ENCODE measurements at places on chromosomes 12 and 14. TPM values are rescaled to one million over a fixed set of nuclear protein-coding genes. Genes with fewer than 3 reads are reported as not detected.

DNA sequence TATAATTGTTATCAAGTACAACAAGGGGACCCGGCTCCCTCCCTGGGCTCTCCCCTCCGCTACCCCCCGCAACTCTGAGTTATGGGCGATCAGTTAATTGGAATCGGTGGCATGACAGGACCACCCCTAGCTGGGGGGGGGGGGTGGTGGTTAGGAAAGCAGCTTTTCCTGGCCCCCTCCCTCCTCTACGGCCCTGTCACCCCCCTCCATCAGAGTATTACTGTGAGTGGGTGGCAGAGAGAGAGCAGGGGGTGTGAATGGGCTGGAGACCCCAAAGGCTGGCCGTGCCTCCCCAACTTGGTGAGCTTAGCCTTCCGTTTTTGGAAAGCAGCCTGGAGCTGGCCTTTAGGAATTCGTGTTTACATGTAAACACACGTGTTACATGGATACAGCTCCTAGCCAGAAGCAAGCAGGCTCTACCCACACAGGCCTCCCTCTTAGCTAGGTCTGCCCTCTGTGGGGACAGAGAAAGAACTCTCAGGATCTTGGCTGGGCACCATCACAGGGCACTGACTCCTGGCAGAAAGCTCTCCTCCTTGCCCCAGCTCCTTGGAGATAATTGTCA lies 1.1 kb upstream of the HOXC4 start:
- H3K4me3 ChIP-seq: no peak overlapping the region
- no peak overlapping the region for H3K27ac ChIP-seq
- no peaks in the 10 kb centered on the region for H3K4me1 ChIP-seq

- H3K4me1 ChIP-seq: no peaks in the 10 kb centered on the region
- H3K27ac ChIP-seq: no peak overlapping the region
- DNase-seq: no peak
- H3K4me3 ChIP-seq: no peak overlapping the region
Observed at GRCh38 chr14:94681300-94682060, 69.3 kb downstream of the SERPINA3 start.

GRCh38 chr14:71574976-71575375 lies 357.3 kb upstream of the RGS6 start:
- H3K27ac ChIP-seq: no peak overlapping the region
- H3K4me3 ChIP-seq: no peak overlapping the region
- no peak for DNase-seq
- no peaks in the 10 kb centered on the region for H3K36me3 ChIP-seq
- no peaks in the 10 kb centered on the region for H3K4me1 ChIP-seq

DNA sequence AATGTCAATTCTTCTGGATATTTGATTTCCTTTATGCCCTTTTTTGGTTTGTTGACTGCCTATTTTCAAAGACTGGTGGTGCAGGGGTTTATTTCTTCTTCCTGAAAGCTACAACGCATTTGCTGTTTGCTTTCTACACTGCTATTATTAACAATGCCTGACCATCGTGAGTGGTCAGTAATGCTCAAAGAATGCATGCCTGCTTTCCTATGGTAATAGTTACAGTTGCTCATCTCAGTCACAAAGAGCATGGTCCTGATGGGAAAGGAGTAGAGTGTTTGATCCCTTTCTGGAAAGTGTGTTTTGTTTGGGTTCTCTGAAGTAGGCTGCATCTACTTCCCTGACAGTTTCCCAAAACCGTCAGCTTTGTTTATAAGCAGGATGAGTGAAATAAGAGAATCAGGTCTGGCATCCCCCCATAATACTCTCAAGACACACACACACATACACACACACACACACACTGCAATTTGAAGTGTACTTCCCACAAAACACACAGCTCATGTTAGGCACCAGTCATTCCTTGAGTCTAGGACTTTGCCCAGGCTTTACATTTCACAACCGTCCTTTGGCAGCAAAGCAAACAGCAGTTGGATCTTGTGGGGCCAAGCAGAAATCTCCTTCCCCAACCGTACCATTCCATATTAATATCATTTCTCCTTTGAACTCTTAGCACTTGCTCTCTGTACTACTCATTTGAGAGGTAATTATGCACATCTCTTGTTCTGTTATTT lies 56.6 kb downstream of the SUDS3 start:
- H3K36me3 ChIP-seq: no peaks in the 10 kb centered on the region
- no peaks in the 10 kb centered on the region for H3K27me3 ChIP-seq
- DNase-seq: no peak
- no peak overlapping the region for H3K4me3 ChIP-seq

- no peaks in the 10 kb centered on the region for H3K27me3 ChIP-seq
- no peaks in the 10 kb centered on the region for H3K36me3 ChIP-seq
- H3K4me1 ChIP-seq: no peaks in the 10 kb centered on the region
- no peak overlapping the region for H3K27ac ChIP-seq
- DNase-seq: no peak
Observed at GRCh38 chr12:122506393-122506938, 5.7 kb upstream of the ZCCHC8 start.

- no peak overlapping the region for H3K4me3 ChIP-seq
- no peak for DNase-seq
- no peaks in the 10 kb centered on the region for H3K36me3 ChIP-seq
- H3K4me1 ChIP-seq: no peaks in the 10 kb centered on the region
- no peaks in the 10 kb centered on the region for H3K27me3 ChIP-seq
Observed at GRCh38 chr12:94582591-94582990, 67.8 kb downstream of the TMCC3 start.

GRCh38 chr12:116620124-116620491 lies 60.9 kb downstream of the MAP1LC3B2 start:
- no peaks in the 10 kb centered on the region for H3K4me1 ChIP-seq
- no peak for DNase-seq
- no peak overlapping the region for H3K4me3 ChIP-seq
- H3K27me3 ChIP-seq: no peaks in the 10 kb centered on the region

DNA sequence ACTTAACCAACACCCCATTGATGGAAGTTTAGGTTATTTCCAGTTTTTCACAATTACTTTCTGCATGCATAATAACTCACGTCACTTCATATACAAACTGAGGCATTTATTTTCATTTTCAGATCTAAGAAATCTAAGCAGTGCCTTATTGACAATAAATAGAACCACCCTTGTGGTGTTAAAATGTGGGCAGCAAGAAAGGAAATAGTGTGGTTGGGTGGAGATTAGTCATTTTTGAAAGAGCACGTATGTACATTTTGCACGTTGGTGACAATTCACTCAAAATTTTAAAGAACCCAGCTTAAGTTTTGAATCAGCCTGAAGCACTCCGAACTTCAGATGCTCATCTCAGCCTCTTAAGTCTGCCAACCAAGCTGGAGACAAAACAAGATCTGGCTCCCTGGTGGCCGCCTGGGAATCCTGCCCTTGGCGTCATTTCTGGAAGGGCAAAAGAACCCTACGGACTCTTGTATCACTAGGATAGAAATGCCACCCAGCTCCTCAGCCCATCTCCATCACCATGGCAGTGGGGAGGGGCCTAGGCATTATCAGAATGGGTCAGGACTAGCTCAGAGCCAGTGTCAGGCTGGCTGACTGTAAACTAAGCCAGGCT lies 89.5 kb upstream of the BCL2L14 start:
- H3K27me3 ChIP-seq: no peaks in the 10 kb centered on the region
- no peak for DNase-seq
- H3K27ac ChIP-seq: no peak overlapping the region
- no peaks in the 10 kb centered on the region for H3K4me1 ChIP-seq

DNA sequence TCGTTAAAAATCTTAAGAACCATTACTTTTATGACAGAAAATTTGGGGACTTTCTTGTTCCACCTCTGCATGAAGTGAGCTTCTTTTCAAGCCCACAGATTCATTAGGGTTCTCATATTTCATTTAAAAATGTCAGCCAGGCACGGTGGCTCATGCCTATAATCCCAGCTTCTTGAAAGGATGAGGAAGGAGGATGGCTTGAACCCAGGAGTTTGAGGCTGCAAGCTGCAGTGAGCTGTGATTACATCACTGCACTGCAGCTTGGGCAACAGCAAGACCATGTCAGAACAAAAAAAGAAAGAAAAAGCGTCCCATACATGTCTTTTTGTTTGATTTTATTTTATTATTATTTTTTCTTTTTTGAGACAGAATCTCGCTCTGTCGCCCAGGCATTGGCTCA lies 43.4 kb upstream of the ATF1 start:
- no peak overlapping the region for H3K27ac ChIP-seq
- no peak overlapping the region for H3K4me3 ChIP-seq
- DNase-seq: no peak
- no peaks in the 10 kb centered on the region for H3K36me3 ChIP-seq
- H3K4me1 ChIP-seq: no peaks in the 10 kb centered on the region

GRCh38 chr12:129534966-129535750 lies 368.7 kb downstream of the TMEM132D start:
- H3K36me3 ChIP-seq: no peaks in the 10 kb centered on the region
- H3K27ac ChIP-seq: no peak overlapping the region
- no peaks in the 10 kb centered on the region for H3K27me3 ChIP-seq
- DNase-seq: no peak
- no peak overlapping the region for H3K4me3 ChIP-seq

- H3K4me3 ChIP-seq: no peak overlapping the region
- no peaks in the 10 kb centered on the region for H3K36me3 ChIP-seq
- no peak for DNase-seq
- H3K27ac ChIP-seq: no peak overlapping the region
Observed at GRCh38 chr12:38373784-38374183, 57.2 kb downstream of the ALG10B start.

- H3K27ac ChIP-seq: no peak overlapping the region
- H3K27me3 ChIP-seq: no peaks in the 10 kb centered on the region
- no peaks in the 10 kb centered on the region for H3K36me3 ChIP-seq
- no peak overlapping the region for H3K4me3 ChIP-seq
- no peaks in the 10 kb centered on the region for H3K4me1 ChIP-seq
- no peak for DNase-seq
Observed at GRCh38 chr12:131074221-131075083, 120.7 kb downstream of the ADGRD1 start.

- DNase-seq: no peak
- H3K4me3 ChIP-seq: no peak overlapping the region
- no peak overlapping the region for H3K27ac ChIP-seq
- no peaks in the 10 kb centered on the region for H3K27me3 ChIP-seq
- no peaks in the 10 kb centered on the region for H3K4me1 ChIP-seq
Observed at GRCh38 chr14:58785701-58786100, 147.9 kb downstream of the DACT1 start.

- no peaks in the 10 kb centered on the region for H3K36me3 ChIP-seq
- H3K27ac ChIP-seq: no peak overlapping the region
- H3K4me1 ChIP-seq: no peaks in the 10 kb centered on the region
- H3K4me3 ChIP-seq: no peak overlapping the region
- H3K27me3 ChIP-seq: no peaks in the 10 kb centered on the region
- no peak for DNase-seq
Observed at GRCh38 chr12:75631831-75632230, 120.4 kb upstream of the KRR1 start.

DNA sequence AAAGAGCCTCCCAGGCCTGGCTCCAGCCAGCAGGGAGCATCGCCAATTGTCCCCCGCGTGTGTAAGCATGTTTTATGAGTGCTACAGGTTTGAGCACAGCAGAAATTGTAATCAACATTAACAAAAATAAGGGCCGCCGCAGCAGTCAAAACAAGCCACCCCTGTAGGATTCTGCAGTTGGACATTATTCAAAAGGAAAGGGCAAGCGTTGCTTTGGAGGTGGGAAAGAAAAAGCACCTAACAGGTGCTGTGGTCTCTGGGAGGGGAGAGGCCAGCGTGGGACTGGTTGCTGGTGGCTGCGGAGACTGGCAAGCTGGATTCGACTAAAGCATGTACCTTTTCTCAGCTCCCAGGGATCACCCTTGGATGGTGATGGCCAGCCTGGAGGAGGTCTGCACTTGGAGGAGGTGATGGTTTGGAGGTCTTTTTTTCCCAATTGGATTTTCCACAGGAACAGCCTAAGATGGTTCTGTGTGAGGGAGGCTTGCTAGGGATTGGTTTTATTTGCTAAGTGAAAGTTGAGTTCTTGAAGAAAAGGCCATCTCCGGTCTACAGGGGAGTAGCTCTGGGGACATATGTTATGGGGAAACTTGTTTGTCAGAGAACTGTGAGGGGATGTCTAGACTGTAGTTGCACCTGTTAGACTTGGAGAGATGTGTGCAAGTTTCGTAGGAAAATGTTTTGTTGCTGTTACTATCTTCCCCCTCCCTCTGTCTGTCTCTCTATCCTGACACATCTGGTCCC lies 2.0 kb downstream of the DYRK2 start:
- peak overlapping the region; percentile 97 for H3K27ac ChIP-seq
- H3K36me3 ChIP-seq: no peaks in the 10 kb centered on the region
- H3K4me1 ChIP-seq: no peaks in the 10 kb centered on the region
- H3K4me3 ChIP-seq: peak overlapping the region; percentile 94

- no peaks in the 10 kb centered on the region for H3K27me3 ChIP-seq
- no peaks in the 10 kb centered on the region for H3K36me3 ChIP-seq
- no peak for DNase-seq
- H3K4me1 ChIP-seq: no peaks in the 10 kb centered on the region
- no peak overlapping the region for H3K4me3 ChIP-seq
Observed at GRCh38 chr14:100100032-100100703, 34.9 kb downstream of the EVL start.

- no peak overlapping the region for H3K4me3 ChIP-seq
- H3K27ac ChIP-seq: peak overlapping the region; percentile 85
- peak; percentile 20 for DNase-seq
- no peaks in the 10 kb centered on the region for H3K36me3 ChIP-seq
- H3K27me3 ChIP-seq: no peaks in the 10 kb centered on the region
- H3K4me1 ChIP-seq: peaks cover 12% of the 10 kb centered on the region
Observed at GRCh38 chr14:57962325-57963035, 96.6 kb upstream of the SLC35F4 start.

- H3K4me1 ChIP-seq: no peaks in the 10 kb centered on the region
- H3K27ac ChIP-seq: no peak overlapping the region
- no peaks in the 10 kb centered on the region for H3K36me3 ChIP-seq
Observed at GRCh38 chr12:73935817-73936216, 601.8 kb upstream of the ATXN7L3B start.

GRCh38 chr14:80776657-80777056 lies 164.9 kb downstream of the CEP128 start:
- H3K4me3 ChIP-seq: no peak overlapping the region
- no peaks in the 10 kb centered on the region for H3K36me3 ChIP-seq
- no peak for DNase-seq
- H3K4me1 ChIP-seq: no peaks in the 10 kb centered on the region

- no peaks in the 10 kb centered on the region for H3K27me3 ChIP-seq
- DNase-seq: no peak
- no peaks in the 10 kb centered on the region for H3K4me1 ChIP-seq
- H3K36me3 ChIP-seq: no peaks in the 10 kb centered on the region
- no peak overlapping the region for H3K4me3 ChIP-seq
Observed at GRCh38 chr14:95397325-95397724, 77.6 kb upstream of the CLMN start.

GRCh38 chr14:93884950-93885349 lies 42.2 kb upstream of the FAM181A start:
- no peaks in the 10 kb centered on the region for H3K4me1 ChIP-seq
- no peaks in the 10 kb centered on the region for H3K27me3 ChIP-seq

- H3K27me3 ChIP-seq: no peaks in the 10 kb centered on the region
- H3K4me3 ChIP-seq: no peak overlapping the region
- peak overlapping the region; percentile 27 for H3K27ac ChIP-seq
Observed at GRCh38 chr14:92459950-92460421, 53.6 kb upstream of the RIN3 start.

GRCh38 chr12:39441189-39441962 lies 1.5 kb downstream of the KIF21A start:
- H3K4me3 ChIP-seq: peak overlapping the region; percentile 54
- peak overlapping the region; percentile 89 for H3K27ac ChIP-seq
- no peak for DNase-seq
- H3K36me3 ChIP-seq: no peaks in the 10 kb centered on the region
- no peaks in the 10 kb centered on the region for H3K27me3 ChIP-seq

The KRT6B gene
- not detected for total RNA-seq

The SERPINA9 gene
- total RNA-seq: not detected

The ARMH4 gene
- 8.2 TPM for total RNA-seq

The SLC41A2 gene
- 26.0 TPM for total RNA-seq

The STON2 gene
- total RNA-seq: 4.1 TPM

The KRT72 gene
- not detected for total RNA-seq

The INTS13 gene
- 13.8 TPM for total RNA-seq

The MGST1 gene
- 16.7 TPM for total RNA-seq

The SLC15A4 gene
- 62.8 TPM for total RNA-seq

The A2ML1 gene
- total RNA-seq: 1.0 TPM

All from uterus (tissue), 4 donors.